ENCODE measurements at places on chromosomes 6 and 20. TPM values are rescaled to one million over a fixed set of nuclear protein-coding genes. Genes with fewer than 3 reads are reported as not detected.
A peak's percentile ranks its signal among the peaks of the same experiment; 100 is the strongest.

- DNase-seq, result no peak
Observed at GRCh38 chr20:23201658-23202057, 115.5 kb upstream of the CD93 start.

DNA sequence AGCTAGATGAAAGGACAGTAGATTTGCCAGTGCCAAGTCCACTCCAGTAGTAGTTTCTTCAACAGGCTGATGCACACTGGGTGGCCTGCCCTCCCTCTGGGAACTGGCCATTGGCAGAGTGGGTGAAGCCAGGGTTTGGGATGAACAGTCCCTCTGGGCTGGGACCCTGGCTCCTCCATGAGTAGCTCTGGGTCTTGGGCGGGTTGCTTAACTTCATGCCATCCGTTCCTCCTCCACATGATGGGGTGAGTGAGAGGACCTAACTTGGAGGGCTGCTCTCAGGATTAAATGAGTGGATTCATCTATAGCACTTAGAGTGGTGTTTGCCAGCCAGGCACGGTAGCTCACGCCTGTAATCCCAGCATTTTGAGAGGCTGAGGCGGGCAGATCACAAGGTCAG is 47.2 kb downstream of the PLAGL2 start:
- DNase-seq, result no peak

DNA sequence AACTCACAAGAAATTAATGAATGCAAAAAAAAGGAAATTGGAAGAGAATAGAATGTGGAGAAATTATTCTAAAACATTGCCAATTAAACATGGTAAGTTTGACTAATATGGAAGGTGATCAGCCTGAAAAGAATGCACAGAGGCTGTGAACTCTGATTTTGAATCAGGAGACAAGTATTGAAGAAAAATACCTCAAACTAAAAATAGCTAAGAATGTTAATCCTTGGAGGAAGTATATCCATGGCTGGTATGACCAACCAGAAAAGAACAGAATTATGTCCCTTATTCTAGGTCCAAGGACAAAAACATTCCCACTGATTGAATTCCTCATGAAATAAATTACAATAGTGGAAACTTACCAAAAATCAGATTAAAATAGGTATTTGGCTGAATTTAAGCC is 7.3 kb upstream of the RIMS1 start:
- peak; percentile 2 for DNase-seq

GRCh38 chr20:46951840-46952497 is 57.3 kb downstream of the EYA2 start:
- DNase-seq, result no peak

GRCh38 chr20:43576108-43576507 is 14.6 kb upstream of the IFT52 start:
- no peak for DNase-seq

DNA sequence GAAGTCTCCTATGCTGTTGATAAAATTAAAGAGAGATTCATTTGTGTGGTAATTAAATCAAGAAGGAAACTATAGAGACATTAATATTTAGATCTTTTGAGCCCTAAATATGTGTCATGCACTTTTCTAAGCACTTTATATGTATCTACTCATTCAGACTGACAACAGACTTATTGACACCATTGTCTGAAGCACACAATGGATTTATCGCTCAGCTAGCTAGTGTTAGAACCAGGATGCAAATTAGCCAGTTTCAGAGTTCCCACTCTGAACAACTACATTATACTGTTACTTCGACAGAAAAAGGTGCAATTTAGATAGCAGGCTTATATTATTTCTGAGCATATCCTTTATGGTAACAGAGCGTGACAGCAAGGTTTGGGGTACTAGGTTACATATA is 27.7 kb upstream of the KIAA0408 start:
- no peak for DNase-seq

PLA2G7 gene
- total RNA-seq, result not detected

C20orf144 gene
- 0.18 TPM for total RNA-seq

THBS2 gene
- total RNA-seq, result 519 TPM

DNA sequence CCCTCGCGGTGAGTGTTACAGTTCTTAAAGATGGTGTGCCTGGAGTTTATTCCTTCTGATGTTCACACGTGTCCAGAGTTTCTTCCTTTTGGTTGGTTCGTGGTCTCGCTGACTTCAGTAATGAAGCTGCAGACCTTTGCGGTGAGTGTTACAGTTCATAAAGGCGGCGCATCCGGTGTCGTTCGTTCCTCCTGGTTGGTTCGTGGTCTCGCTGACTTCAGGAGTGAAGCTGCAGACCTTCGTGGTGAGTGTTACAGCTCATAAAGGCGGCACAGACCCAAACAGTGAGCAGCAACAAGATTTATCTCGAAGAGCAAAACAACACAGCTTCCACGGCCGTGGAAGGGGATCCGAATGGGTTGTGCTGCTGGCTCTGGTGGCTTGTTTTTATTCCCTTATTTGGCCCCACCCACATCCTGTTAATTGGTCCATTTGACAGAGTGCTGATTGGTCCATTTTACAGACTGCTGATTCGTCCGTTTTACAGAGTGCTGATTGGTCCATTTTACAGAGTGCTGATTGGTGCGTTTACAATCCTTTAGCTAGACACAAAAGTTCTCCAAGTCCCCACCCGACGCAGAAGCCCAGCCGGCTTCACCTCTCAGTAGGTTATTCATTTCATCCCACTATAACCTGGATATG is 48.2 kb upstream of the ARG1 start:
- DNase-seq, result no peak

EPPIN gene
- total RNA-seq, result not detected

DNA sequence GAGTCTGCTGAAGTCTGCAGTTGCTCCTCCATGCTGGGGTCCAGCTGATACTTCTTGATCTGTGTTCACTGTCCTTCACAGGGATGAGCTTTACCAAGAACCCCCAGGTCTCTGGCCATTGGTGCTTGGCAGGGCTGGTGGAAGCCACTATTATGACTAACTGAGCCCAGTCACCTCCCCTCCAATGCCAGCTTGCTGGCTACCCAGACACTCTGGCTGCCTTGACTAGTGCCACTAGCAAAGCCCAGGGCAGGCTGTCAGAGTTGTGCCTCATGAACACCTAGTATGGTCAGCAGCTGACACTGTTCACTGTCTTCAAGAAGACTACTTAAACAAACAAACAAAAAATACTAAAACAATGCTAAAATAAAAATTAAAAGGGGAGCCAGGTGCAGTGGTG is 8.8 kb downstream of the ASIP start:
- no peak for DNase-seq

MACROD2 gene
- total RNA-seq, result 1.3 TPM

DNA sequence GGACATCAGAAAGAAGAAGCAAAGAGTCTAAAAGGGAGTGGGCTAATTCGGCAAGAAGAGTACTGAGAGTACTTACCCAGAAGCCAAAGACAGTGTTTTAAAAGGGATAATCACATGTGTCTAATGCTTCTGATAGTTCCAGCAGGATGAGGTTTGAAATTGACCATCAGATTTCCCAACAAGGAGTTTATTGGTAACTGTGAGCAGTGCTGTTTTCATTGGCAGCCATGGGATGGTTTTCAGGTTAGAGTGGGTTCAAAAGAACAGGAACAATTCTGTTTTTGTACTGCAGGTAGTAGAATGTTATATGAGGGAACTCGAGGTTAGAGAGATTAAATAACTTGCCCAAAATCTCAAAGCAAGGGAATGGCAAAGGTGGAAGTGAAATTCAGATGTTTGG is 8.5 kb downstream of the RNF217 start:
- no peak for DNase-seq

DNA sequence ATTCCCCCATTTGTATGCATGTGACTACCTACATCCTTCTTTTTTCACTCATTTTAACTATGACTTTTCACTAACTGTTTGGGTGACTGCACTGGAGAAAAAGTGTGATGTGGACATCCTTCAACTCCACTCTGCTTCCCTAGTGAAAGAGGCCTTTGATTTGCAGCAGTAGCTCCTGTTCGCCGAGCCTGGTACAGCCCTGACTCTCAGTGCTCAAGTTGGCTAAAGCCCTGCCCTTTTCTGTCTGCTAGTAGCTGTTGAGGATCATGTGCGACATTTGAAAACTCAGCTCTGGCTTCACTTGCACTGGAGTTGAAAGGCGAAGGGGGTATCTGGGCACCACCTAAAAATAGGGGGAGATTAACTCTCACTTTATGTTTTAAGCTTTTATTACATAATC is 42.1 kb downstream of the DAAM2 start:
- DNase-seq, result no peak

DNA sequence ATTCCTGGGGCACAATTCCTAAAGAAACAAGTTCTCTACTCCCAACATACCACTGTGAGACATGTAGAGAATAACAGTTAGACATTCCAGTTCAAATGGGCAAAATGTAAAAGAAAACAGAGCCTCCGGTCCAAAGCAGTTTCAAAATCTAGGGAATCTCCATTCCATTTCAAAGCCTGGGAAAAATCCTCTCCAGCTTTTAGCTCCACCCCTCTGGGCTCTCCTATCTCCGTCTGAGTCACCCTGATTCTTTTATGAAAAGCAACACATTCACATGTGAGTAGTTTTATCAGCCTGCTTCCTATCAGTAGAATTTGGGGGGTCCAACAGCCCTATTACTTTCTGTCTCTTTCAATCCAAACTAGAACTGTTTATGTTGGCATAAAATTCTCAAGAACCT is 3.7 kb downstream of the CSNK2A1 start:
- peak; percentile 84 for DNase-seq

DNA sequence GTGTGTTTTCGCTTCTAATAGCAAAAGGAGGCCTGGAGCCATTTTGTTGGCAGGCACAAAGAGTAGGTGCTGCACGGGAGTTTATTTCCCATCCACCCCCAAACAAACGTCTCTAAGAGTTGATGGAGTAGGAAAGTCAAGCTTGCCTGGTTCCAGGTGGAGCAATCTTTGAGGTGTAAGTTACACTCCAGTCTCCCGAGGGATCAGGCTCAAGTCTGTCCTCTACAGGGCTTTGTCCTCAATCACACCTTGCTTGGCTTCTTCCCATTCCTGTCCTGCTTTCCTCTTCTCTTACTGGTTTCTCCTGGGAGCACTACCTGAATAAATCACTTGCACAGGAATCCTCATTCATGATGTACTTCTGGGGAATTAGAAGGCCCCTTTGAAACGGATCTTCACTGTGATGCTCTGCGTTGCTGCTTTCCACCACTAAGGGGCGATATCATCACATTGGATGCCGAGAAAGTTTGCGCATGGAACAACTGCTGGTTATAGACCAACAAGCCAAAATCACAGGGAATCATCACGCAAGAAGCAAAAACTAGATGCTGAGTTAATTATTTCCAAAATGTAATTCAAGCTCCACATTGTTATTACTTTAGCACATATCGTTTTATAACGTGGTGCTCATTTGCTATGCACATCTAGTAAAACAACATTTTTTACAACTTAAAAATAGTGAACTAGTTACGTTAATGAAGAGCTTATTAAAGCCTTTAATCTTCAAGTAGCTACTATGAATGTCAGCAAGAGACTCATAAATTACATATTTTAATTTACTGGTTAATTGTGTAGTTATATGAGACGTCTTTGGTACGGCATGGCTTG is 156.8 kb downstream of the DNAH8 start:
- DNase-seq, result peak; percentile 58

DNA sequence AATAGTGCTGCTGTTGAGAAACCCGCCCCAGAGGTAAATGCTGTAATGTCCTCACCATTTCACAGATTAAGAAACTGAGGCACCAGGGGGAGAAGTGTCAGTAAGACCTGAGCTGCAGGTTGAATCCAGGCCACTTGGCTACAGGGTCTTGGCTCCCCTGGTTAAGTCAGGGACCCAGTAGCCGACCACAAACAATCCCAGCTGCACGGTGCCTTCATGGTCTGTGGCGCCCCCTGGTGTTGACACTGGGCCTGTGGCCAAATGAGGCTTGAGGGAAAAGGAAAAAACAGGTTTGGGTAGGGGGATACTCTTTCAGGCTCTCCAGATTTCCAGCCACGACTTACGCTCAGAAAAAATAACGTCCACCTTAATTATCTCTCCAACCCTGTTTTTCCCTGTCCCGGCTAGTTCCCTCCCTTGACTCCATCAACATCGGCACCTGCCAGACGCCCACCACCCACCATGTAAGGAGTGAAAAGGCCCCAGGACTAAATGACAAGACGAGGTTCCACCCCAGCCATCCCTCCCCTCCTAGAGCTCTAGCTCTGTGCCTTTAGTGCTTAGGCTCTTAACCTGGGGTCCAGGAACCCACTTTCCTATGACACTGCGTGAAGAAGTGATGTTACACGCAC is 47.7 kb upstream of the POLR1H start:
- DNase-seq, result peak; percentile 7

MROH8 gene
- 0.49 TPM for total RNA-seq

- no peak for DNase-seq
Observed at GRCh38 chr6:44117397-44118128, 9.7 kb downstream of the MRPL14 start.
